ENCODE measurements at places on chromosomes 6 and 20. TPM values are rescaled to one million over a fixed set of nuclear protein-coding genes. Genes with fewer than 3 reads are reported as not detected.

DNA sequence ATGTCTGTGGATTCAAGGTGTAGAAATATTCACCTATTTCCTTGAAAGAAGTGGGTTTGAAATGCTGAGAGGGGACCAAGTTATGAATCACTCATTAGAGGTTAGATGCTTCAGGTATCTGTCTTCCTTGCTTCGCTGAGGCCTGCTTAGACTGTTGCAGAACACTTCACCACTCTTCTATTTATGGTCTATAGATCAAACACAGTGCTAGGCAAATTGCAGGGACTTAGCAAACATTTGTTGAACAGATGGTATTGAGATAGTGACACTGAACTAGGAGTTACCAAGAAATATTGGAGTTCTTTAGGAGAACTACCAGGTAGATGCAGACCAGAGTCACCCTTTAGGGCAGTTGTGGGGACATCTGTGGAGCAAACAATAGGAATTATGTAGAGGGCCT lies 123.8 kb downstream of the RFPL4B start:
- no peak for DNase-seq
- no peaks in the 10 kb centered on the region for H3K27me3 ChIP-seq
- H3K36me3 ChIP-seq = no peaks in the 10 kb centered on the region

DNA sequence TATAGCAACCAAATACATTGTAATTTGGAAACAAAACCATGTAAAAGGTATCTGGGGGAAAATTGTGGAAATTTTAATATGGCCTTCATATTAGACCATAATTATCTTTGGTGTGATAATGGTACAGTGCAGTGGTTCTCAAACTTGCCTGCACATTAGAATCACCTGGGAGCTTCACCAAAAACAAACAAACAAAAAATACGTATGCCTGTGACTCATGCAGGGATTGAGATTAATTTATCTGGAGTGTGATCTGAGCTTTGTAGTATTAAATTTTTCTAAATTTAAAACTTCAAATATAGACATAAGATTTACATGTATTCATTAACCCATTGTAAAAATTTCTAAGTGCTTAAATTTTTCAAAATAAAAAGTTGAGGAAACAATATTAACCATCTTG lies 31.5 kb downstream of the ARHGAP18 start:
- DNase-seq = no peak
- no peaks in the 10 kb centered on the region for H3K27me3 ChIP-seq
- peaks cover 21% of the 10 kb centered on the region for H3K36me3 ChIP-seq
- no peak overlapping the region for H3K4me3 ChIP-seq
- peaks cover 48% of the 10 kb centered on the region for H3K4me1 ChIP-seq

Gene NCR2
- 0.64 TPM for total RNA-seq

- peaks cover 2% of the 10 kb centered on the region for H3K36me3 ChIP-seq
- peak overlapping the region; percentile 78 for H3K27ac ChIP-seq
- no peaks in the 10 kb centered on the region for H3K27me3 ChIP-seq
- DNase-seq = peak; percentile 60
- peaks cover 24% of the 10 kb centered on the region for H3K4me1 ChIP-seq
- peak overlapping the region; percentile 84 for H3K4me3 ChIP-seq
These were observed 510 bp downstream of the NDRG3 start for GRCh38 chr20:36745234-36745926.

DNA sequence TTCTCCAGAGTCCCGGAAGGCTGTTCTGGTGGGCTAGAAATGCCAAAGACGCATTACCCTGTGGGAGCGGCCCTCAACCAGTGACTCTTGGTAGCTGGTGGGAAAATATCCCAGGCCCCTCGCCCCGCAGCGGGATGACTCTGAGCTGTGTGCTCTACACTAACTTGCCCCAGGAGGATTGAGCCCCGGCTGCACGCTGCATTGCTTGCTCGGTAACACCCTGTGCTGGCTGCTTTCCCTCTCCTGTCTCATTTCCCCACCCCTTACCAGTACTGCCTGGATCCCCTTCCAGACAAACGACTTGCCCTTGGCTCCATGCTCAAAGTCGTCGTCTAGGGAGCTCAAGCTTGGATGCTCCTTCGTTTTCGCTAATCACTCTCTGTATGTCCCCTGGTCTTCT lies 411.8 kb upstream of the SULF2 start:
- no peaks in the 10 kb centered on the region for H3K36me3 ChIP-seq
- no peak overlapping the region for H3K27ac ChIP-seq
- no peaks in the 10 kb centered on the region for H3K27me3 ChIP-seq
- no peak overlapping the region for H3K4me3 ChIP-seq

DNA sequence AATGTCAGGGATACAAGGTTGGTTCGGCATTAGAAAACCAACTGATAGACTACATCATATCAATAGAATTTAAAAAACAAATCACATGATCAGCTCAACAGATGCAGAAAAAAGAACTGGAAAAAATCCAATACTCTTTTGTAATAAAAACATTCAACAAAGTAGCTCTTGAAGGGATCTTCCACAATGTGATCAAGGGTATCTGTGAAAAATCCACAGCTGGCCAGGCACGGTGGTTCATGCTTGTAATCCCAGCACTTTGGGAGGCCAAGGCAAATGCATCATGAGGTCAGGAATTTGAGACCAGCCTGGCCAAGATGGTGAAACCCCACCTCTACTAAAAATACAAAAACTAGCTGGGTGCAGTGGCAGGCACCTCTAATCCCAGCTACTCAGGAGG lies 63.1 kb downstream of the ASCC3 start:
- peaks cover 3% of the 10 kb centered on the region for H3K4me1 ChIP-seq
- H3K4me3 ChIP-seq = no peak overlapping the region
- H3K36me3 ChIP-seq = peaks cover 67% of the 10 kb centered on the region
- H3K27me3 ChIP-seq = no peaks in the 10 kb centered on the region

Gene FOXF2
- not detected for total RNA-seq

DNA sequence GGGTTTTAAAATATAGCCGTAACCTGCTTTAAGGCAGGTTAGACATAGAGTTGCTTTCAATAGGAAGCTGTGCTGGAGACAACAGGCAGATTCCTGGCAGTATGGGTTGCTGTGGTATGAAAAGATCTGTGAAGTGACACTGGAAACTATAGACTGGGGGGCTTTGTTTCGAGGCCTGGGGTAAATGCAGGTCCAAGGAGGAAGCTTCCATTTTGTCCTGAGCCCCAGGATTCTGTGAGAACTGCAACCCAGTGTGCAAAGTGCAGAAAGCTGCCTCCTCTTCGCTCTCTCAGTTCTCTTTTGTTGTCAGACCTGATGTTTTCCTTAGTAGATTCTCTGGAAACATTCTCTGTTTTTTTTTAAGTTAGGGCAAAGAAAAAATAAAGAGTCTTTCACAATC lies 86.9 kb downstream of the LYRM4 start:
- peak overlapping the region; percentile 60 for H3K4me3 ChIP-seq
- H3K4me1 ChIP-seq = peaks cover 49% of the 10 kb centered on the region
- peak overlapping the region; percentile 95 for H3K27ac ChIP-seq
- peaks cover 1% of the 10 kb centered on the region for H3K36me3 ChIP-seq
- H3K27me3 ChIP-seq = no peaks in the 10 kb centered on the region

Gene LHFPL5
- total RNA-seq = not detected

- peak overlapping the region; percentile 30 for H3K27ac ChIP-seq
- peaks cover 15% of the 10 kb centered on the region for H3K4me1 ChIP-seq
- no peaks in the 10 kb centered on the region for H3K36me3 ChIP-seq
- H3K27me3 ChIP-seq = peaks cover 3% of the 10 kb centered on the region
- DNase-seq = no peak
- H3K4me3 ChIP-seq = no peak overlapping the region
These were observed 33.5 kb upstream of the MCM3 start for GRCh38 chr6:52317841-52318581.

Gene NKX2-4
- not detected for total RNA-seq

Gene CLPSL2
- total RNA-seq = not detected

Gene POPDC3
- total RNA-seq = not detected

DNA sequence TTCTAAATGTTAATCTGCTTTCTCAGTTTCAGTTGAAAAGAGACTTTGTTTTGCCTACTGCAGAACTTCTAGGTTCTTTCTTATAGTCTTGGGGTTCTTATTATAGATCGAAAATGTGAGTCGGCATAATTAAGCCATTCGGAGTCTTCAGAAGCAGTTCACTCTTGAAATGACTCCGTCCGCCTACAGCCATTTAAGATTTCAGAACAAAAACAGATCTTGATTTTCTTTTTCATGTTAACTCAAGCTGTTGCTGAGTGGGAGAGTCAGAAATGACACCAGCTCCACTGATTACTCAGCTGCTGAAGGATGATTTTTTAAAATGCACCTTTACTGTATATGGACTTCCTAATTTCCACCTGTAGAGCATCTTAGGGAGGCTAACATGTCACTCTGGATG lies 15.9 kb downstream of the PRDM1 start:
- peak overlapping the region; percentile 90 for H3K4me3 ChIP-seq
- no peaks in the 10 kb centered on the region for H3K27me3 ChIP-seq
- H3K4me1 ChIP-seq = peaks cover 86% of the 10 kb centered on the region

DNA sequence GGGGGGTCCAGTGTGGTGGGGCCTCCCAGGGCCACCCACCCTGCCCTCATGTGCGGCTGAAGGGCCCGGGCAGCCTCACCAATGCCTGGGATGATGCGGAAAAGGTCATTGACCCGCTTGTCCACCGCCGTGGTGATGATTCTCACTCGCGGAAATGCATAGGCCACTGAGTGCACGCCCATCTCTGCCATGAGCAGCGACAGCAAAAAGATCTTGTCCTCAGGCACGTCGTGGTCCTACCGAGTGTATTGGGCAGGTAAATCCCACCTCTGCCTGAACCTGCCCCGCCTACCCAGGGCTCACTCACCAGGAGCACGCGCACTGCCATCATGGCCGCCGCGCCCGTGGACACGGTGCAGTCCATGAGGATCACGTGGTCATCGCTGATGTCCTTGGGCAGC lies 16.1 kb downstream of the UCKL1 start:
- H3K27ac ChIP-seq = no peak overlapping the region
- no peak for DNase-seq
- peaks cover 12% of the 10 kb centered on the region for H3K4me1 ChIP-seq
- H3K27me3 ChIP-seq = no peaks in the 10 kb centered on the region
- no peak overlapping the region for H3K4me3 ChIP-seq

- H3K4me3 ChIP-seq = no peak overlapping the region
- DNase-seq = no peak
- H3K4me1 ChIP-seq = no peaks in the 10 kb centered on the region
- peaks cover 8% of the 10 kb centered on the region for H3K27me3 ChIP-seq
- H3K36me3 ChIP-seq = no peaks in the 10 kb centered on the region
These were observed 531.0 kb downstream of the EPM2A start for GRCh38 chr6:145204301-145204700.

Gene PNPLA1
- total RNA-seq = not detected
